Right lung (tissue), 10 donors: ENCODE measurements at places on chromosomes 5 and 9. TPM values are rescaled to one million over a fixed set of nuclear protein-coding genes. Genes with fewer than 3 reads are reported as not detected.

DNA sequence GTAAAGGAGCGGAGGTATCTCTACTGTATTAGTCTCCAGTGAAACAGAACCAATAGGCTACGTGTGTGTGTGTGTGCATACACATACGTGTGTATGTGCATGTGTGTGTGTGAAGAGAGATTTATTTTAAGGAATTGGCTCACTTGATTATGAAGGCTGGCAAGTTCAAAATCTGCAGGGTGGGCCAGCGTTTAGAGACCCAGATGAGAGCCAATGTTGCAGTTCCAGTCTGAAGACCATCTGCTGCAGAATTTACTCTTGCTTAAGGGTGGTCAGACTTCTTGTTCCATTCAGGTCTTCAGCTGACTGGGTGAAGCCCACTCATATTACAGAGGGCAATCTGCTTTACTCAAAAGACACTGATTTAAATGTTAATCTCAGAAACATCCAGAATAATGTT is 119.2 kb downstream of the FGF18 start:
- no peak for DNase-seq

DNA sequence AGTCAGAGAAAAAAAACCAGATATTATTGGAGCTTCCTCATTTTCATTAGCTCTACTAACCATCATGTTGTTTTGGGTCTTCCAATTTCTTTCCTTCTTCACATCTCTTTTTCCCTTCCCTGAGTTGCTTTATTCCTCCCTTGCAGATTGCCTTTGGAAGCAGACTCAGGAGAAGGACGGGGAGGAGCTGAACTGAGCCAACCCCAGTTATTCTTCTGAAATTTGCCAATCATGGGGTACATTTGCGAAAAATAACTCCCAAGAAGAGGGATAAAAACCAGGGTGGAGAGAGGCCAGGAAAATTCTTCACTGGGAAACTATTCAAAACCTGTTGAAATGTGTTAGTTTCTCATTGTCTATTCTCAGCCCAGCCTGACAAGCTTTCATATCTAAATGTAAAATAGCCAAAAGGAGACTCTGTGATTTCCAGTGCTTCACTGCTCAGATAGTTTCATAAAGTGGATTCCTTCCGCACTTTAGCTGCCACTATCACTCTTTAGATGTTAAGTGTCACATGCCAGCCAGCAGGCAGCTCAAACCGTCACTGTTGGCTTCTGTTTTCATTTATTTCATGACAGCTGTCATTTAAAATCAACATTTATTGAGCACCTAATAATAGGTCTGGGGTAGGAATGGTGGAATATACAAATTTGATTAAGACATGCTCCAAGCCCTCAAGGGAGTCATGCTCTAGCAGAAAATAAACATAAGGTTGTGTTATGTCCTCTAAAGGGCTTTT is 204.5 kb downstream of the SREK1 start:
- DNase-seq, result no peak

DNA sequence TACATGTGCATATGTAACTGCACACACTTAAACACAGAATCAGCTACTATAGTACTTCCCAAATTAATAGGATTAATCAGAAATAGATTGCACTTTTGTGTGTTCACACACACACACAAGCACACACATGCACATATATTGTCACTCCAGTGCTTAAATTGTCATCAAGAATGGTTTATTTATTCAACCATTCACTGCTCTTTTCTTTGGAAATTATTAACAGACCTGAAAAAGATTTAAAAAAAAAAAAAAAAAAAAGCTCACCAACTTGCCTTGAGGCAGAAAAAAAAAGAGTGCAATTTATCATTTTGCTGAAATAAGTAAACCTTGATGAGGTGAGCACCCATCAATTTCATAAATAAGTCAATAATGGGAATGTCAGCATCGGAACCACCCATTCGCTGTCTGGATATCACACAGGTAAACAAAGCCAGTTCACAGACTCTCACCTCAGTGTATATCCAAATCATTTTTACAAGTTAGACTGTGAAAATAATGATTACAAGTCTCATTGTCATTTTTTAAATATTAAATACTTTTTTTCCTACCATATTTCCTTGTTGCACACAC is 562.8 kb downstream of the BNC2 start:
- DNase-seq, result no peak

DNA sequence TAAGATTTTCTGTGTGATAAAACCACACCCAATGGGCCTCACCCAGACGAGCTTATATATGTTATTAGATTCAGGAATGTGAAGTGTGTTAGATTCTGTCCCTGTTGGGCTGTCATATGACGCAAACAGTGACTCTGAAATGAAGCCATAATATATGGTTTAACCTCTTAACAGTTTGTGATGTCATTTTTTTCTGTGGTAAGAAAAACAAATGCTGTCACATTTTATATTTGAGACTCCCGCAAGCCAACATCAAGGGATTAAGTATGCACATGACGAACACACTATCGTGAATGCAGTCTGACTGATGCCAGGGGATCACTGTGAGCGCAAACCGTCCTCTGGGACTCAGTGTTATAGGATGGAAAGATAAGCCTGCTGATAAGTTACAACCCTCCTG is 321.7 kb downstream of the SH3GL2 start:
- no peak for DNase-seq

DNA sequence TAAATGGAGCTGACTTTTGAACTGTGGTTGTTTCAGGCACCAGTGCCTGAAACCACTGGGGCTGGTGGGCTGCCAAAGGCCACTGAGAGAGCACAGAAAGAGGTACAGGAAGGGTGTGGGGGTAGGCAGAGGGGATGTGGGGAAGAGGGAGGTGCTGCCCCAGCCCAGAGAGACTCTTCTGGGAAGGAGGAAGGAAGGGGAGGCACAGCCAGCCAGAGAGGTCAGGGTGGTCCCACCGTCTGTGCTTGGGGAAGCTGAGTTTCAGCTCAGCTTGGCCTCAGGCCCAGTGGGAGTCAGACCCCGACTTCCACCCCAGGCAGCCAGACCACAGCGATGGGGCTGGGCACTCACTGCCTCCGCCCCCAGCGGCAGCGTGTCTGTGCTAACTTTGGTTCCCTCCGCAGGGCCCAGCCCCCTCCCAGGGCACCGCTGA is 8.6 kb upstream of the PHYKPL start:
- no peak for DNase-seq

The UGT3A2 gene
- 0.12 TPM for polyA plus RNA-seq

The DAP gene
- polyA plus RNA-seq, result 85.3 TPM

DNA sequence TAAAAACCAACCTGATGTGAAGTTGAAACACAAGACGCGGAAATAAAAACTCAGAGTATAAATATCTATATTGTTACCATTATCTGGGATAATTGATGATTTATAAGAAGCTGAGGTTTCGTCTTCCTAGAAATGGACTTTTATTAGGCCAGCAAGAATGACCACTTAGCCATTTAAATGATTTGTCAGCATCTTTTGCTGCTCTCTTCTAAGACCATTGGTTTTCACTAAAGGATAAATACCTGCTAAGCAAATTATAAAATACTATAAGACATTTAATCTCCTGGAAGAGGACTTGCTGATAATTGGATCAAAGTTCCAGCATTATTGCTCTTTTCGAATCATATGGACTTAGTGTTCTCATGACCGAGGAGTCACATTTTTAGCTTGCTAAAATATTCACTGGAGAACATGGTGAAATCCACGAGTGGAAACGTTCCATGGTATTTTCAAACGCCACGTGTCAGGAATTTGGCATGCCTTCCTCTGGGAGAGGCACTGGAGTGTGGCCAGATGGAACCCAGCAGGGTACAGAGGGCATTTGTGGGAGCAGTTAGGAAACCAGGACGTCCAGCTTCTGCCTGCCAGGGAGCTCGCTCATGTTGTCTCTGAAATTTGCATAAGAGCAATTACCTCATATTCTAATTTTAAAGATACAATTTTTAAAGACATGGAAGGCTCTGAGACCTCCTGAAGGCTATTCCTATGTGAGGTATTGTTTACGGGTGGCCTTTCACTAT is 43.1 kb downstream of the TNFAIP8 start:
- no peak for DNase-seq

DNA sequence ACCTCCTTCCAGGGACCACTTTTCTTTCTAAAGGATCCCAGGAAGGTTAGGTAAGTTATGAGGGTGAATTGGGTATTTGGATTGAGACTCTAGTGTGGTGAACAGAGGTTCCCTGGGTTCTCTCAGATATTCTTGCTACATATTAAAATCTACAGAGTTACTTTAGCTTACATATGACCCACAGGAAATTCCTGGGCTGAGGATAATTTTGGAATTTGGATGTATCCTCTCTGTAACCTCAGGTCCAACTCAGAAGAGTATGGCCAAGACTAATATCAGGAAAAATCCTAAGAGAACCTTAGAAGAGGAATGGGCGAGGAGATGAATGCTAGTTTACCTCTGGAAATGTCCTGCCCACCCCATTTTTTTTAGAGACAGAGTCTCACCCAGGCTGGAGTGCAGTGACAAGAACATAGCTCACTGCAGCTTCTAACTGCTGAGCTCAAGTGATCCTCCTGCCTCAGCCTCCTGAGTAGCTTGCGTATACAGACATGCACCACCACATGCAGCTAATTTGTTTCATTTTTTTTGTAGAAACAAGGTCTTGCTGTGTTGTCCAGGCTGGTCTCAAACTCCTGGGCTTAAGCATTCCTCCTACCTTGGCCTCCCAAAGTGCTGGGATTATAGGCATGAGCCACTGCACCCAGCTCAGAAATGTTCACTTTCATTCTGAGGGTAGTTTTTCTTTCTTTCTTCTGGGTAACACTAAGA is 196.4 kb downstream of the ARHGEF28 start:
- no peak for DNase-seq

The PCA3 gene
- 0.29 TPM for polyA plus RNA-seq
